Fibroblast of the aortic adventitia (primary cell): ENCODE measurements at places on chromosomes 16 and 17. TPM values are rescaled to one million over a fixed set of nuclear protein-coding genes. Genes with fewer than 3 reads are reported as not detected.

FGF11 gene
- total RNA-seq: 0.36 and 1.7 TPM in 2 replicates

SMG1 gene
- total RNA-seq: 50.0 and 77.7 TPM in 2 replicates

OMG gene
- 0.63 and 3.9 TPM in 2 replicates for total RNA-seq

DNA sequence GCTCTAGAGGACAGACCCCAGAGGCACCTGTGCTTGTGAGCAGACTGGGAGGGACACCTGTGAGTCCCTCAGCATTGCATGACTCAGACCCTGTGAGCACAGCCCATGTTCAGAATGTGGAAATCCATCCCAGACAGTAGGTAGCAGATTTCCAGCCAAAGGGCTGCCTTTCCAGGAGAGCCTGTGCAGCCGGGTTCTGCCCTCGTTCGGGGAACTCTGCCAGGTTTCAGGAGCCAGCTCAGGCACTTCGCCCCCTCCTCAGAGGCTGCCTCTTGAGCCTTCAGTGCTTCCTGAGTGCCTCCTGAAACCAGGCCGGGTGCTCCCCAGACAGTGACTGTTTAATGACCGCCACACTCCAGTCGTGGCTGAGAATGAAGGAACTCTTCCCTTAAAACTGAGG, 23.3 kb upstream of the SDR42E2 start:
- no peak for DNase-seq

DNA sequence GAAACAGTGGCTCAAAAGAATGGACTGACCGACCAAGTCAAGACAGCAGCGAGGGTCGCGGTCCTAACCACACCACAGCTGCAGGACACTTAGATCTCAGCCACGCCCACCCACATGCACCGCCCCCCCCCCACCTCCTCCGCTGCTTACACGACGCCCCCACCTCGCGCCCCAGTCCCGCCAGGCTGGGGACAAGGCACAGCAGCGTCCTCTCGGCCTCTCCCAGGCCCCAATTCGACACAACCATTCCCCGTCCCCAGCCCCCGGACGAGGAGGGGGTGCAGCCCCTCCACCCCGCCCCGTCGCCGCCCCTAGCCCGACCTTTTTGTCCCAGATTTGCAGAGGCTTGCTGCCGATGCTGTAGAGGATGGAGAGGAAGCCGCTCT, 477 bp downstream of the CFAP20 start:
- no peak for DNase-seq

DNA sequence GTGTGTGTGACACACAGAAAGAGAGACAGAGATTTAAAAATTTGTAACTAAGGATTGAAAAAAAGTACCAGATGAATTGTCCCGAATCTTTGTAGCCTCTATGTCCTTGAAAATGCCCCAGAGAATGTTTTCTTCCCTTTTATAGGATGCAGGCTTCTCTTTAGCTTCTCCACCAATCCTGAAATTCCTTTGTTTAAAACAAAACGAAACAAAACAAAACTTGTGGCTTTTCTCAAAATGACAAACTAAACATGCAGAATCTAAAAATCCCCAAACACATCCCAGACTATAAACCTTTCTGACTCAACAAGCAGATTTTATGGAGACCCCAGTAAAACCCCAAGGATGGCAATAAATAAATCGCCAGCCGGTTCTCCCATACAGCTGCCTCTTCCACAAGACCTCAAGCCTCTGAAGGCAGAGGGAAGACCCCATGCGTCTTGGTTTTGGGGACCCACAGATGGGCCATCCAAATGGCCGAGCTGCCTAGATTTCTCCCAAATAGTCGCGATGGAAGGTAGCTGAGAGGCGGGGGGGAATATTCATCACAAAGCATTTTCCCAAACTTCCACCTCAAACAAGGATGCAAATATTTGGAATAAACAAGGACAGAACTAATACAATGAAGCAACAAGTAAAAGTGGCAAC, 269.5 kb upstream of the FOXF1 start:
- DNase-seq: no peak
